ENCODE measurements at places on chromosomes 3 and 15.

- DNase-seq = no peak
Measured at GRCh38 chr3:14570089-14570488, 29.9 kb upstream of the GRIP2 start.

- no peak for DNase-seq
Measured at GRCh38 chr15:55522742-55523450, 14.9 kb upstream of the DNAAF4 start.

DNA sequence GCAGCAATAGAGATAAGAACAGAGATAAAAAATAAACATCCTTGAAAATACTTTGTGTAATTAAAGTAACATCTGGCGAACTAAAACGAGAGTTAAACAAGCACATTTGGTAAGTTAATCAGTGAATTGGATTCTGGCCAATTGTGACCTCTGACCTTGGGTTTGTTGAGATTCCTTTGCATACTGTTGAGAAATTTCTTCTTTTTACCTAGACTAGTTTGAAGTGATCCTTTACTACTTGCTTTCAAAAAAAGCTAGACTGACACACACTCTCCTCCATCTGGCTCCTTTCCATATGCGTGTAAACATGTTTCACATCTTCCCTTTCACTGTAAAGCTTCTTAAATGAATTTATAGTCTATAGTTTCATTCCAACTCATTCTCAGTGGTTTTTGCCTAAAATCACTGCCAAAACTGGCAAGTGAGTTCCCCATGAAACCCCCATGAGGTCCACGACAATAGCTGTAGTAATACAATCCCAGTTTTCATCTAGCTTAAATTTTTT is 17.3 kb upstream of the GBE1 start:
- DNase-seq = no peak

DNA sequence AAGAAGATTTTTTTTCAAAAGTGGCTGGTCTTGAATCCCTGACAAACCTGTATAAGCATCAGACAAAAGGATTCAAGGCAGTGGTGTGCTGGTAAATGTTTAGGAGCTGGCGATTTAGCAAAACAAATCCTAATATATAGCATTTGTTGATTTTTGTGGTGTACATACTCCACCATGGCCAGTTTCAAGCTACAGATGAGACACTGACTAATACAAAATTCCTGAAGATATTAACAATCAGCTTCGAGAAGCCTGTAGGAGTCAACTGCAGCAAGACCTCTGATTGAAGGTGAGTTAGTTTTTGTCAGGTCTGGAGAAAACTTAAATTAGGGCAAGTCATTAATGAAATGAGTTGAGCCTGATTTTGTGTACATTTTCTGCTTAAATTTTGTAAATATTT is 6.7 kb downstream of the STRIT1 start:
- no peak for DNase-seq

DNA sequence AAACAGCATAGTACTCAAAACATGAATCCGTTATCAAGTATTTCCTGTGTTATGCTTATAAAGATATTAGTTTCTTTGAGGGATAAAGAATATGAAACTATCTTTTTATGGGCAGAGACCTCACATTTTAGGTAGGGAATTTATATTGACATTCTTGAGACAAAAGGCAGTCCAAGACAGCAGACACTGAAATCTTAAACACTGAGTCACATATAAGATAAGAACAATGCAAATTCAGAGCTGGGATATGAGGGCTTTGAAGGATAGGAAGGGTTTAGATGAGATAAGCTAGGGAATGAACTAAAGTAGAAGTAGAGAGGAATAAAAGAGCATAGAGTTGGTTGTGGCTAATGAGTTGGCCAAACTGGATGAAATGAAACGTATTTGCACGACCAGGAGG is 58.4 kb downstream of the ASTE1 start:
- DNase-seq = no peak

DNA sequence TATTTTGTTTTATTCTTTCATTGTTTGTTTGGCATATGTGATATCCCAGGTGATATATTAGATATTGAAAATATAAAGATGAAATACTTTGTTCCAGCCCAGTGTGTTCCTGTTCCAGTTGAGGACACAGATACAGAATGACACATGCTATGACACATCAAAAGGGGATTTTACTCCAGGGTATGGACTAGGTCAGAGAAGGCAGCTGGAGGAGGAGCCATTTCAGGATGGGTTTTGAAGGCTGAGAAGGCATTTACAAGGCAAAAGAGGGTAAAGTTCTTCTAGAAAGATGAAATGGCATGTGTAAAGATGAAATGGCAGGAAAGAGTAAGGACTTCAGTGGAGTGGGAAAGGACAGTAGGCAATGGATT is 163.8 kb downstream of the ZIC1 start:
- DNase-seq = no peak

- no peak for DNase-seq
Measured at GRCh38 chr3:39379778-39380155, 3.4 kb upstream of the SLC25A38 start.

- no peak for DNase-seq
Measured at GRCh38 chr3:87581240-87581639, 304.9 kb upstream of the POU1F1 start.

GRCh38 chr15:63967616-63968015 is 78.7 kb downstream of the DAPK2 start:
- no peak for DNase-seq

DNA sequence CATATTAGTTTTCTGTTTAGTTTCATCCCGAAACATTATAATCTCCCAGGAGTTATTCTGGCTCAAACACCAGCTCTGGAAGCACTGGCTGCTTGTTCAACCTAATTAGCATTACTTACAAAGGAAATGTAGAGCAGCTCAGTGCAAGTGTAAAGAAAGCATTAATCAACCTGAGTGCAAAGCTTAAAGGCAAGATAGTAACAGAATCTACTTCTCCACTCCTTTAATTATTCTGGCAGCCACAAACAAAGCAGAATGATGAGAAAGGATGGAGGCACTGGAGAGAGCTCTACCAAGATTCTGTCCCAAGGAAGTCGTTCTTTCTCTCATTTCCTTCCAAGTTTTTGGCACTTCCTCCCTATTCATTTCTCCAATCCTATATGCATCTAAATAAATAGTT is 1384.0 kb downstream of the ZPLD1 start:
- no peak for DNase-seq

GRCh38 chr3:102741105-102741504 is 306.3 kb downstream of the ZPLD1 start:
- DNase-seq = no peak

- DNase-seq = no peak
Measured at GRCh38 chr3:16523778-16524177, 10.3 kb upstream of the RFTN1 start.

GRCh38 chr15:65055201-65055870 is 10.1 kb downstream of the SLC51B start:
- no peak for DNase-seq

GRCh38 chr3:182683453-182683852 is 109.9 kb upstream of the ATP11B start:
- DNase-seq = no peak

GRCh38 chr3:105805404-105805803 is 63.4 kb downstream of the CBLB start:
- no peak for DNase-seq

DNA sequence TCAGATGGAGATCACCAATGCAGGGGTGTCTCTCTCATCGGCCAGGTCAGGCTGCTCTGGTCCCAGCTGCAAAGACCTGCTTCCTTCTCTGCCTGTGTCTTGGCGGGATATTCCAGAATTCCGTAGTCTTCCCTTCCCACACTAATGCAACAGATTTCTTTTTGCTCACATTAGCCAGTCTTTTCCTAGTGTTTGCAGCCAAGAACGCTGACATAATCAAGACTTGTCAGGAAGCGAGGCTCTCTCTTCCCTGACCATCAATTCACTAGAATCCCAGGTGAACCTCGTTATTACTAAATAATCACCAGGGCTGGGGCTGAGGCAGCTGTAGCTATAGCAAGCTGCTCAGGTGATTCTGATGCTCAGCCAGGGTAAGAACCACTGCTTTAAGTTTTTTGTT is 43.2 kb upstream of the ACKR4 start:
- no peak for DNase-seq

- no peak for DNase-seq
Measured at GRCh38 chr15:45631776-45632175, 3.1 kb upstream of the SQOR start.

- no peak for DNase-seq
Measured at GRCh38 chr3:115982629-115983028, 359.3 kb downstream of the GAP43 start.

GRCh38 chr3:38580450-38581382 is 68.8 kb downstream of the SCN5A start:
- DNase-seq = peak; percentile 42

GRCh38 chr15:88908697-88909621 is 4.2 kb downstream of the MFGE8 start:
- no peak for DNase-seq

GRCh38 chr15:56929399-56929798 is 11.0 kb downstream of the TCF12 start:
- DNase-seq = no peak

GRCh38 chr3:43361077-43361476 is 74.7 kb downstream of the SNRK start:
- no peak for DNase-seq

- DNase-seq = no peak
Measured at GRCh38 chr15:75161106-75161916, 40.4 kb upstream of the C15orf39 start.

- DNase-seq = no peak
Measured at GRCh38 chr3:4552811-4553210, 59.7 kb downstream of the ITPR1 start.

DNA sequence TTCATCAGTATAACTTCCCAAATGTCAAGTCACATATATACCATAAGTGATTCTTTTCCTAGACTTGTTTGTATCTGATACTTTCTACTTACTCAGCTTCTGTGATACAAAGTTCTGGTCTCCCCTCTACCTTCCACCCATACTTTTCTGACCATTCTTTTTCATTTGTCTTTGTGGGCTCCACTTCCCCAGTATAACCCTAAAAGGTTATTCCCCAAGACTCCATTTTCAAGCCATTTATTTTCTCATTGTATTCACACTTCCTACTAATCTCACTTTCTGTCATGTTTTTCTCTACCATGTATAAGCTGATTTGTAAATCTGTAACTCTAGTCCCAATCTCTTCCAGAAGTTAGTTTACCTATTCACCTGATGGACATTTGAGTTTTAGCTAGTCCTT is 34.0 kb downstream of the IQCB1 start:
- DNase-seq = no peak

- no peak for DNase-seq
Measured at GRCh38 chr15:39171944-39172368, 408.9 kb upstream of the THBS1 start.

All from left forelimb (tissue), 1 donor.